Activated CD8-positive, alpha-beta T cell treated with anti-CD3 and anti-CD28 coated beads, Interleukin-2, amount 10 ng/mL, durations not matched to agents 7 days and 5 days (primary cell): ENCODE measurements at places on chromosomes 12 and 14. TPM values are rescaled to one million over a fixed set of nuclear protein-coding genes. Genes with fewer than 3 reads are reported as not detected.

The ATF7IP gene
- 104 TPM for total RNA-seq

DNA sequence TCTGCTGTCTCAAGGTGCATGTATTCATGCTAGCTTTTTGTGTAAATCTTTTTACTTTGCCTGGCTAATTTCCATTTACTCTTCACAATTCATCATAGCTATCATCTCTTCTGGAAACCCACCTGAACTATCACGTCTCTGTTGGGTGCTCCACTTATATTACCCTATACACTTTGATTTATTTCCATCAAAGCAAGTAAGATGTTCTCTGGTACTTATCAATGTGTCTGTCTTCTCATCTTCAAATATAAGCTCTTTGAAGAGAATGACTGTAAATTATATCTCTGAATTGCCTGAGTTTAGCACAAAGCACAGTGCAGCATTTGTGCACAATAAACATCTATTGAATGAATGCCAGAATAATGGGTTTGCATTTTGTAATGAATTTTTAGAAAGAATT is 1129.7 kb downstream of the LRFN5 start:
- H3K27ac ChIP-seq = no peak overlapping the region
- H3K27me3 ChIP-seq = no peaks in the 10 kb centered on the region
- no peaks in the 10 kb centered on the region for H3K4me1 ChIP-seq
- no peak overlapping the region for H3K4me3 ChIP-seq
- no peaks in the 10 kb centered on the region for H3K36me3 ChIP-seq

DNA sequence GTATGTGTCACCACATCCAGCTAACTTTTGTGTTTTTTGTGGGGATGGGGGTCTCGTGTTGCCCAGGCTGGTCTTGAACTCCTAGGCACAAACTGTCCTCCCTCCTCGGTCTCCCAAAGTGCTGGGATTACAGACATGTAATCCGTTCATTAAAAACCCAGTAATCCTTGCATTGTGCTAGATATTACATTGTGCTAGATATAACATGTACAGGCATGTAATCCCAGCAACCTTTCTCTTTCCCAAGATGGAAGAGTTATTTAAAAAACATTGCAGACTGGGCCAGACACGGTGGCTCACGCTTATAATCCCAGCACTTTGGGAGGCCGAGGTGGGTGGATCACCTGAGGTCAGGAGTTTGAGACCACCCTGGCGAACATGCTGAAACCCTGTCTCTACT is 19.7 kb downstream of the ELK3 start:
- H3K4me3 ChIP-seq = no peak overlapping the region
- DNase-seq = no peak
- H3K4me1 ChIP-seq = peaks cover 68% of the 10 kb centered on the region
- no peak overlapping the region for H3K27ac ChIP-seq

The FLRT2 gene
- total RNA-seq = not detected

DNA sequence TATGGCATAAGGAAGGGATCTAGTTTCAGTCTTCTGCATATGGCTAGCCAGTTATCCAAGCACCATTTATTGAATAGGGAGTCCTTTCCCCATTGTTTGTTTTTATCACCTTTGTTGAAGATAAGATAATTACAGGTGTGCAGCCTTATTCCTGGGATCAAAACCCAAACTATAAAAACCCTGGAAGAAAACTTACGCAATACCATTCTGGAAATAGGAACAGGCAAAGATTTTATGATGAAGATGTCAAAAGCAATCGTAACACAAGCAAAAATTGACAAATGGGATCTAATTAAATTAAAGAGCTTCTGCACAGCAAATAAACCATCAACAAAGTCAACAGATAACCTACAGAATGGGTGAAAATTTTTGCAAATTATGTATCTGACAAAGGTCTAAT is 128.5 kb upstream of the DCN start:
- no peak overlapping the region for H3K4me3 ChIP-seq
- H3K27ac ChIP-seq = no peak overlapping the region
- H3K36me3 ChIP-seq = no peaks in the 10 kb centered on the region
- no peaks in the 10 kb centered on the region for H3K27me3 ChIP-seq

The COL2A1 gene
- not detected for total RNA-seq

The PRB2 gene
- not detected for total RNA-seq

GRCh38 chr12:65881348-65881961 is 57.2 kb downstream of the HMGA2 start:
- no peak overlapping the region for H3K27ac ChIP-seq
- no peak for DNase-seq
- no peaks in the 10 kb centered on the region for H3K36me3 ChIP-seq
- H3K4me1 ChIP-seq = no peaks in the 10 kb centered on the region
- peaks cover 31% of the 10 kb centered on the region for H3K27me3 ChIP-seq
